NK-92 treated with Interleukin-12 subunit alpha and Interleukin-12 subunit beta, amount 100 ng/mL, for 24 hours (cell line): ENCODE measurements at places on chromosomes 1 and 21.

GRCh38 chr1:200908191-200908868 is 13.6 kb downstream of the INAVA start:
- DNase-seq: no peak

- no peak for DNase-seq
Observed at GRCh38 chr21:46674430-46675007, 39.0 kb downstream of the PRMT2 start.

- DNase-seq: no peak
Observed at GRCh38 chr1:5986018-5986417, 6.2 kb downstream of the NPHP4 start.

- DNase-seq: no peak
Observed at GRCh38 chr1:226369110-226369509, 38.8 kb downstream of the PARP1 start.

DNA sequence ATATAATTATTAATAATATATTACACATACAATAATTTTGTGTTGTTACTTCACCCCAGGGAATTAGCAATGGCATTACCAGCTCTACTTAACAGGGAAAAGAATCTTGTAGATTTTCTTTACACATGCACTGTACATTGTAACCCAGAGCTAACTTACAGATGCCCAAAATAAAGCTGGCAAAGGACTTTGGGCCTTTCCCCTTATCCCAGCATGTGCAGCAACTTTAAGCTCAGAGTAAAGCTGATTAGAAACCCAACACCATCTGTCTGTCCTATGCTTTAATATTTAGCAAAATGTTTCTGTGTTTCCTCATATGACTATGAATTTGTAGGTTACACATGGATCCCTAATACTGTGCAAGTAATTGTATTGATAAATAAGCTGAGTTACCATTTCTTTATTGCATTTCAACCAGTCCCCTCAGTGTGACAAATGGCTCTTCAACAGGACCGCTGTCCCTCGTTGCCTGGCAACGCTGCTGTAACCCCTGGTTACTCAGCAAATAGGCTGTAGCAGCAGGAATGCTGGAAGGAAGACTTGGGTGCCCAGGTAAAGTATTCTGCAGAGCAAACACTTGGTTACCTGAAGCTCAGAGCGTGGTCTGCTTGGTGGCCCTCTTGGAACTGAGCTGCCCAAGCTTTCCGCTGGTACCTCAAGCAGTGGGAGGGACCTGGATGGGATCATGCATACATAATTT is at the start of gene USH2A:
USH2A (minus strand) TSS at position 628 of the 700 bp plus-strand sequence. CDS start 1,112 bp downstream, outside the sequence.
- DNase-seq: no peak

DNA sequence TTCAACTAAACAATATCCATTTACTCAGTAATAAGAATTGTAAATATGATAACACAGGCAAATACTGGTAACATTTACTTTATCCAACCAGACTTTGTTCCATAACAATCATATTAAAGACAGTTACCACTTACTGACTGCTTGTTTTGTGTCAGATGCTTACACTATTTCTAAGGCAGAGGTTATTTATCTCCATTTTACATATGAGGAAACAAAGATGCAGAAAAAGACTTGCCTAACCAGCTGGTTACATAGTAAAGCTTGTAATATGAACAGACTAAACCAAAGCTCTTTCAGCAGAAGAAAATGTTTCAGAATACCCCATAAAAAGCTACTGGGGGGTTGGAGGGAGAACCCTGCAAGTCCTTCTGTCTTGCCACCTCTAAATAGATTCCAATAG is 180.1 kb downstream of the EIF4G3 start:
- no peak for DNase-seq

DNA sequence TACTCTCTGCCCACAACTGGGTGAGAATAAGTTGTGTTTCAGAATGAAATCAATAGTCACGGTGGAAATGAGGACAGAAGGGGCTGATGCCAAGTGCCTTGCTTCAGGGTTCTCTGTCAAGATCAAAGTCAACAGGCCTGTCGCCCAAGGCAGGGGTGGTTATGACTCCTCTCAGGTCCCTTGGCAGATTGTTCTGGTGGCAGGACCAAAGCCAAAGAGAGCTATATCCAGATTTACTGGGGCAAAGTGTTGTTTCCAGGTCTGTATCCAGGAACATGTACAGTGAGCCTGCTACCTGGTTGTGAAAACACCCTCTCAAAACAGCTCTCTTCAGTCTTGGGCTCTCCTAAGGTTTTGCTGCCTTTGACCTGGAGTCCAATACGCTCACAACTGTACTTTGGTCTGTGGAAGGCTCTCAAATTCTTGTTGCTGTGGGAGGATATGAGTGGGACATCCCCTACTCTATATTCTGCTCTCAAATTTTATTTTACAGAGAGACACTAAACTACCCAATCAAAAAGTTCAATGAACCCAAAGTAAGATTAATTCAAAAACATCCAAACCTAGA is 175.1 kb upstream of the ETV3 start:
- no peak for DNase-seq

DNA sequence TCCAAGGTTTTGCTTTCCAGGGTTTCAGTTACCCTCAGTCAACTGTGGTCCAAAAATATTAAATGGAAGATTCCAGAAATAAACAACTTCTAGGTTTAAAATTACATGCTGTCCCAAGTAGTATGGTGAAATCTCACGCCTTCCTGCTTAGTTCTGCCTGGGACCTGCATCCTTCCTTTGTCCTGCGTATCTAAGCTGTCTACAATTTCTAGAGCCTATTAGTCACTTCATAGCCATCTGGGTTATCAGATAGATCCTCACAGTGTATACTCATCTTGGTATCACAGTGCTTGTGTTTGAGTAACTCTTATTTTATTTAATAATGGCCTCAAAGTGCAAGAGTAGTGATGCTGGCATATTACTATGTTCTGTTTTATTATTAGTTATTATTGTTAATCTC is 157.7 kb downstream of the ROR1 start:
- no peak for DNase-seq

DNA sequence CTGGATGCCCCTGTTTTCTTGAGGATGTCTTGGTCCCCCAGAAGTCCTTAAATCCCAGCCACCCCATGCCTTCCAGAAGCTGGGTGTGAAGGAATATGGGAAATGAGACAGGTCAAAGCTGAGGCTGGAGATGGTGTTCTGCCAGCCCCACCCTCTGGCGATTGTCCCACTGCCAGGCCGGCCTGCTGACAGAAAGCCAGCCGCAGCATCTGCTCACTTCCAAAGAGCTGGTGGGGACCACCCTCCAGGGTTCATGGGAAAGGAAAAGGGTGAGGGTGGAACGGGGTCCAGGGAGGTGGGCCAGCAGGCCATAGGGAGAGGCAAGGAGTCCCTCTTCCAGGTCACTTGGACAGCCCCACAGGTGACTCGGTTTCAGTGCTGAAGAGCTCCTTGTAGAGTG is 1.9 kb upstream of the LINGO4 start:
- no peak for DNase-seq

DNA sequence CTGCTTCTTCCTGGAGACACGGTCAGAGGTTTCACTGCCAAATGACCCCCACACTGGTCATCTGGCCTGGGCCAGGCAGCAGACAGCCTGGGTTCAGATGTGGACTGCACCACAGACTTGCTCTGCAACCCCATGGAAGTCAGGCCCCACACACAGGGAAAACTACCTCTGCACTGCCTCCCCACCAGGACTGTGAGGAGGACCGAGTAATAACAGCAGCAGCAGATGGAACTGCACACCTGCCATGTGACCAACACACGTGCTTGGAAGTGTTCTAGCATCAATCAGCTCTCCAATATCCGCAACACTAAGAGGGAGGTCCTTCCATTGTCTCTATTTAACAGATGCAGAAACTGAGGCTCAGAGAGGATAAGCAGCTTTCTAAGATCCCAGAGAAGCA is 51.4 kb downstream of the SLC9A1 start:
- no peak for DNase-seq

DNA sequence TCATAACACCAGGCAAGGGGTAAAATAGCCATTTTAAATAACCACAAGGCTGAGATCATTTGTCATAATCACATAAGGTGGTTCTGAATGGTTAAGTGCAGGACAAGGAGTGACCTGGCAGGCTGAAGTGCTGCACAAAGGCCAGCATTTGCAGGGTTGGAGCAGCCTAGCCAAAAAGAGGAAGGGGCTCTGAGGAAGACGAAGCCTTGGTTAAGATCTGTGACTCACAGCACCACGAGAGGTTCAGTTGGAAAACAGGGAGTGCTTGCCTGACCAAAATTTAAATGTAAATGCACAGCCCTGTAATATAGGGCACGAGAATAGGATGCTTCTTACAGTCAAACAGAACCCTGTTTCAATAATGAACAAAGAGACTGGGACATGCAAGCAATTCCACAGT is 12.1 kb downstream of the ATP5PF start:
- no peak for DNase-seq

- no peak for DNase-seq
Observed at GRCh38 chr1:84223751-84224432, 77.6 kb upstream of the SAMD13 start.

DNA sequence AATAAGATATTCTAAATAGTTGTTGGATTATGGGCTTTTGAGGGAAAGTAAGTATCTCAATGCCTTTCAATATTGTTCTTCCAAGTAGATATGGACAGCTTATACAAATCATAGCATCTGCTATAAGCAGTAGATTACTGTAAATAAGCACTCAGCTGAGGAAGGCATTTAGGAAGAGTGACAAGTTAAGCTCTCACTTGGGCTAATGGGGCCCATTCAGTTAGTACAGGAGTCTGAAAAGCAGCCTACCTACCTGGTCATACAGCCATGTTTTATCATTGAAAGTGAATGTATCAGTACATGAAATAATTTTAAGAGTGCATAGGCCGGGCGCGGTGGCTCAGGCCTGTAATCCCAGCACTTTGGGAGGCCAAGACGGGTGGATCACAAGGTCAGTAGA is 73.1 kb downstream of the APP start:
- no peak for DNase-seq

DNA sequence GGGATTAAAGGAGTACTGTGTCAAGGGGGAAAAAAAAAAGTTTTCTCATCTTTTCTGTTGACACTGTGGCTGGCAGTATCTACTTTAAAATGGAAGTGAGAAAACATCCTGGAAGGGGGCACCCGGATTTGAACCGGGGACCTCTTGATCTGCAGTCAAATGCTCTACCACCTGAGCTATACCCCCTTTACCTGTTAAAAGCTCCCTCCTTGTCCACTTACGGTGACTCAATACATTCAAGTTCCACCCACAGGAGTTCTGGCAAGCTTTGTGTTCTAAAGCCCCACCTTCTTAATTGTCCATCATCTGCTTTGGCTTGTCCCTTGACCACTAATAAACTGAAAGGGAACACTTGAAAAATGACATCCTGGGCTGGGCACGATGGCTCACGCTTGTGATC is 68.2 kb downstream of the FNBP1L start:
- no peak for DNase-seq

DNA sequence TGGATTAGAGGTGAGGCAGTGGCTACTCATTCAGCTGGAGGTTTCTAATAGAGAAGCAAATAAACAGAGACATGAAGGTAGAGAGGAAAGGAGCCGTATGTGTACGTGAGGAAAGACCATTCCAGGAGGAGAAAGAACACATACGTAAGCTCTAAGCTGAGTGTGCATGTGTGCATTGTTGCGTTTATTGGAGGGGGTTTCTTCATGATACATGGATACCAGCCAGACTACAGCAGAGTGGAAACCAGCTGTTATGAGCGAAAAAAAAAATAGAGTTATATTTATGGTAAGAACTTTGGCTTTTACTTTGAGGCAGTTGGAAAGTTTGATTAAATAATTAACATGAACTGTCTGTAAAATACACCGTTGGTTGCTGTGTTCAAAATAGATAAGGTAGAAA is 173.4 kb upstream of the RGS18 start:
- DNase-seq: no peak

- no peak for DNase-seq
Observed at GRCh38 chr1:42096554-42096953, 56.7 kb upstream of the GUCA2B start.

DNA sequence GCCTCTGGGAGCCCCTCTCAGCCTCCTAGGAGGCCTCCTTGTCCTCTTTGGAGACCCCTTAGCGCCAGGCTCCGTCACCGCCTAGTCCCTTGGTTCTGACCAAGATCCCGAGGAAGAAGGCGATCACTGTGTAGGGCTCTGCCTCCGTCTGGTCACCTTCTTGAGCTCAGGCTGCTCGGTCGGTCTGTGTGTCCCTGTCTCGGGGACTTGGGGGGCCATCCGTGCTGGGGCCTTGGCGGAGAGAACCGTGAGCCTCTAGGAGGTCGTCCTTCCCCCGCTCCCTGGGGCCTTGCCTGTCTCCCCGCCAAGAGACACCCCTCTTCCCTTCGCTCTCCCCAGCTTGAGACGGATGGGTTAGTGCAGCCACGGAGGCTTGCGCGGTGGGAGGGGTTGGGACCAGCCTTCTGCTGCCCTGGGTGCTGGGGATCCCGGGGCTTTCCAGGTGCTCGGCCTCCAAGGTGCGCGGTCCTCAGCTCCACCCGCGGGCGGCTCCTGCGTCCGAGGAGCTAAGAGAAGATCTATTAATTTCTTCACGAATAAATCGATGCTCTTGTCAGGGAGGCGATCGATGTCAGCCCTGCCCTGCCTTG is 701 bp upstream of the INSRR start:
- no peak for DNase-seq

DNA sequence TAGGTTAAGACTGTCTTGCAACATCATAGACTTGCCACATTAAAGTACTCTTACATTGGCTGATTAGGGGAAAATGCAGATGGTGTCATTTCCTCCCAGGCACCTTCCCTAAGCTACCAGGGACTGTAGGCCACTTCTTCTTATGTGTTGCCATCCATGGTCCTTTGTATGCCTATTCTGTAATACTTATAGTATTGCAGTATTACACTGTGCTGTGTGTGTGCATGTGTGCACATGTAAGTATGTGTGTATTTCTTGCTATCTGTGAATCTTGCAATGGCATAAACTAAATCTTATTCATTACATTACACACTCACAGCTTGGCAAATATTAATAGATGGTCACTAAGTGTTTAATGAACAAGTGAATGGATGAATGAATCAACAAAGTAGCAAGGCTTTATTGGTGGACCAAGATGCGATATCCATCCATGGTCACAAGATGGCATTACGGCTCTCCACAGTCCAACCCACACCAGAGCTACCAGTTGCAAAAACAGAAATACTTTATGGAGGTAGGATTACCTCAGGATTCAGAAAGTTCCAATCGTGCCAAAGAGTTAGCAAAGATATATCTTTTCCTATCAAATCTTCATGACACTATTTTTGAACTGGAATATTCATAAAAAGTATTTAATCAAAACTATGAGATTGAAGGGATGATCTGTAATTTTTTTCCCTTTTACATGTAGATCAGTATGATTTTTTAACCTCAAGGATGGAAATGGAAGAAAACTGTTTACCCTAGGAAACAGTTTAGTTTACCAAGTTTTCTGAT is 160.2 kb downstream of the DENND1B start:
- DNase-seq: no peak

GRCh38 chr1:221089273-221089672 is 210.0 kb downstream of the HLX start:
- no peak for DNase-seq

DNA sequence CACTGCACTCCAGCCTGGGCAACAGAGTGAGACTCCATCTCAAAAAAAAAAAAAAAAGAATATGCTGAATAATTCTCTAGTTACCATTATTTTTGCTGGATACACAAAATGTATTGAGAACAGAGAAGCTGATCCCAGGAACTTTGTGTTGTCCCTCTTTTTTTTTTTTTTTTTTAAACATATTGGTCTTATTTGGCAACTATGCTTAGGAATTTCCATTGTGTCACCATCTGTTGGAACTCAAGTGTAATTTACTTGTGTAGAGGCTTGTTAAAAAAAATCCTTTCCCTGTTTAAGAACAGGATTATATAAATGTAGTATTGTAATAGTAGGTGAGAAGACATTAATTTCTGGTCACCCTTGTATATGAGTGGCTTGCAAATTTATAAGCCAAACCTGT is 28.6 kb downstream of the CAMSAP2 start:
- DNase-seq: no peak

GRCh38 chr1:24162201-24162600 is 19.3 kb upstream of the IL22RA1 start:
- no peak for DNase-seq
